Stimulated activated CD4-positive, alpha-beta T cell treated with anti-CD3 and anti-CD28 coated beads, Interleukin-12 subunit alpha, Interleukin-12 subunit beta, amount 100 ng/mL, for 48 hours (primary cell): ENCODE measurements at places on chromosomes 6 and 20.

GRCh38 chr6:128841518-128841917 is 41.4 kb upstream of the LAMA2 start:
- no peak for DNase-seq

GRCh38 chr6:1542335-1542734 is 67.4 kb upstream of the FOXC1 start:
- no peak for DNase-seq

- no peak for DNase-seq
Observed at GRCh38 chr6:52411911-52412310, 8.2 kb upstream of the EFHC1 start.

- no peak for DNase-seq
Observed at GRCh38 chr6:139519571-139520031, 145.2 kb upstream of the CITED2 start.

DNA sequence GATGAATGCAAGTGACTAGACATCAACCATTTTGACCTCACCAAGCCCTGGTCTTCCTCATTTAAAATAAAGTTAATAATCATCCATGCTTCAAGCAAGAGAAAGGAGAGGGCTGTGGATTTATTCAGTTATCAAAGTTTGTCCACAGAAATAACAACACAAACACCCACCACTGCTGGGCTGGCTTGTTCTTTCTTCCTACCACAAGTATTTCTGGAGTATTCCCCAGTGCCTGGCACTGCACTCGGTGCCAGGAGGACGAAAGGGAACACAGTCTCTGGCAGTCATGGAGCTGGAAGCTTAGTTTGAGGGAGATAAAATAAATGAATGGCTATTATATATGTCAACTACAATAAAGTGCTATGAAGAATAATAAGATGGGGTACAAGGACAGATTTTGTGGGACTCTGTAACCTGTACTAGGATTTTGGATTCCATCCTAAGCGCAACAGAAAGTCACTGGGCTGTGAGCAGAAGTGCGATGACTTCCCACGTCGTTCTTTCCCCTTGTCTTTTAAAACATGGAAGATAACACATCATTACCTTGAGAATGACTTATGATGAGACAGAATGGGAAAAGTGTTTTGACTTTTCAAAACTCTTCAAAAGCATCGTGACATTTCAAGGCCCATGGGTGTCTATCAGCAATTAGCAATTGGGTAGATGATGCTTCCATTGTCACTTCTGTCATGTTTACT is 74.5 kb upstream of the TRAF3IP2 start:
- DNase-seq, result no peak

DNA sequence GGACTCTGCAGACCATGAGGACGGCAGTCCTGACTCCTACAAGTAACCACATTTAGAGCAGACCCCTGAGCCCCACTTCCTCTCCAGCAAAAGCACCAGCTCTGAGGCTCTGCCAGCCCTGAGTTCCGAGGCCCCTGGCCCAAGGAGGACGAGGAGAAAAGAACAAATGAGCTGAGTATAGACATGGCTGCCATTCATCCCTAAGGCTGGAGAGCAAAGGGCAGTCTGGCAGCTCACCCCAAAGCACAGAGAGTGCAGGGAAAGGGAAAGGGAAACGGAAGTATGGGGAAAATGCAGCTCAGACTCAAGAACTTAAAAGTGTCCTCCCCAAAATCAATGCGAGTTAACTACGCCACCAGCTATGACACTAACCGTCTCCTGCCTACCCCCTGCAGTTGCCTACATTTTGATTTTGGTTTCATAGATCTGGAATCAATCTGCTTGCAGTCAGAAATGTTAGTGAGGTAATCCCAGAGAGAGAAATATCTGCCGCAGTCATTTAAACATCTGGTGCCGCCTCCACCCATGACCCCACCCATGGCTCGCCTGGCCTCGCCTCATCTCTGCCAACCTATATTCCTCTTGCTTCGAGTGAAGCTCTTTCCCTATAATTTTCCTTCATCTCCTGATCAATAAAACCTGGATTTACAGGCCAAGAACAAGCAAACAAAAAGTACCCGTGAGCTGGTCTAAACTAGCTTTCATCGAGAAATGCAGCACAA is 49.6 kb upstream of the AFDN start:
- no peak for DNase-seq

GRCh38 chr20:60882836-60883235 is 369.2 kb upstream of the CDH4 start:
- no peak for DNase-seq
